ENCODE measurements at places on chromosomes 12 and 14. TPM values are rescaled to one million over a fixed set of nuclear protein-coding genes. Genes with fewer than 3 reads are reported as not detected.
A peak's percentile ranks its signal among the peaks of the same experiment; 100 is the strongest.

DNA sequence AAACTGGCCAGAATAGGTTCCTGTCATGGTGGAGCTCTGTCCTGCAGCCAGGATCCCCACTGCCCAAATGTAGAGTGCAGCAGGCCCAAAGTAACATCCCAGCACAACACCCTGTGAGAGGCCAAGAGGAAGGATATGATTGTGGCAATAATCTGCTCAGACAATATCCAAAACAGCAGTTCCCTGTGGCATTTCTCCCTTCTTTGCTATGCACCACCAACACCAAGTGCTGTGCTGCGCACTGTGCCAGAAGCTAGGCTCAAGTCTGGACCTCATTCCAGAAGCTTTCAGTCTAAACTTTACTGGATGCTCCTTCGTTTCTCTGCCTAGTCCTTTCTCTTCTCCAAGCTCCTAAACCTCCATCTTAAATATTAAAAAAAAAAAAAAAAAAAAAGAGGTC lies 33.4 kb downstream of the SLC11A2 start:
- peaks cover 28% of the 10 kb centered on the region for H3K36me3 ChIP-seq
- no peak overlapping the region for H3K4me3 ChIP-seq
- H3K4me1 ChIP-seq = no peaks in the 10 kb centered on the region
- no peak for DNase-seq

GRCh38 chr12:64759035-64759894 lies at the start of gene GNS:
Gene GNS (minus strand): TSS chr12:64759406. CDS start chr12:64759276, 130 bp downstream.
- no peaks in the 10 kb centered on the region for H3K36me3 ChIP-seq
- peaks cover 40% of the 10 kb centered on the region for H3K4me1 ChIP-seq
- peak within 1 kb of the TSS; percentile 82 for H3K4me3 ChIP-seq

DNA sequence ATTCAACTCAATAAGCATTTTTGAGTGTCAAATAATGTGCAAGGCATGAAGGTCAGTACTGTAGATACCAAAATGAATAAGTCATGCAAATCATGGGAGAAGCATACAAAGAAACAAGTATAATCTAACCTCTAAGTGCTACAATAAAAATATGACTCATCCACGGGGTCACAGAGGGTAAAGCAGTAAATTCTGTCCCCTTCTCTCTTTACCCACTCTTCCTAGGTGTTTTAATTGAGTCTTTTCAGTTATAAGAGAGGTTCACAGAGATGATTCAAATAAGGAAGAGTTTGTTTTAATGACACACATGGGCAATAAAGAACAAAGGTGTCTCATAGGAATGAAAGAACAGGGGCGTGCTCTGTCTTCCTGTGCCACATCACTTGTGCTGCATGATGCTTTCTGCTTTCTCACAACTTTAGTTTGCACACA lies 71.5 kb upstream of the DAAM1 start:
- H3K4me3 ChIP-seq = no peak overlapping the region
- H3K27ac ChIP-seq = no peak overlapping the region
- H3K4me1 ChIP-seq = no peaks in the 10 kb centered on the region
- DNase-seq = no peak

- no peaks in the 10 kb centered on the region for H3K27me3 ChIP-seq
- peak; percentile 3 for DNase-seq
- peaks cover 7% of the 10 kb centered on the region for H3K4me1 ChIP-seq
- H3K36me3 ChIP-seq = no peaks in the 10 kb centered on the region
These were observed 153.7 kb upstream of the SLC38A2 start for GRCh38 chr12:46526233-46526632.

DNA sequence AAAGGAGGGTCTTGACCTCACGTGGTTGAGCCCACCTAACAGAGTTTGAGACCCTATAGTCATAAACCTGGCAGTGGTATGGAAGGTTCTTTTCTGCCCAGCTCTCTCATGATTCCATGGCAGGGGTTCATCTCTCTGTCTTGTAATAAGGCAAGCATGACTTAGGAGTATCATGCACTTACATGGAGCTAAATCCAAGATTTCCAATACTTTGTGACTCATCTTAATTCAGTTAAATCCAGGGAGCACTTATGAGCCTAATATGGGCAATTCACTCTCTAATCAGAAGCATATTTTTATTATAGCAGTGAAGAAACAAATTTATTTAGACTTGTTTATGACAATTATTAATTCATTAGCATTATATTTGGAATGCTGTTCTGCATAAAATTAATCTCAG lies 131.8 kb upstream of the CPSF6 start:
- peak overlapping the region; percentile 53 for H3K27ac ChIP-seq
- H3K4me1 ChIP-seq = peaks cover 12% of the 10 kb centered on the region
- no peaks in the 10 kb centered on the region for H3K36me3 ChIP-seq

DNA sequence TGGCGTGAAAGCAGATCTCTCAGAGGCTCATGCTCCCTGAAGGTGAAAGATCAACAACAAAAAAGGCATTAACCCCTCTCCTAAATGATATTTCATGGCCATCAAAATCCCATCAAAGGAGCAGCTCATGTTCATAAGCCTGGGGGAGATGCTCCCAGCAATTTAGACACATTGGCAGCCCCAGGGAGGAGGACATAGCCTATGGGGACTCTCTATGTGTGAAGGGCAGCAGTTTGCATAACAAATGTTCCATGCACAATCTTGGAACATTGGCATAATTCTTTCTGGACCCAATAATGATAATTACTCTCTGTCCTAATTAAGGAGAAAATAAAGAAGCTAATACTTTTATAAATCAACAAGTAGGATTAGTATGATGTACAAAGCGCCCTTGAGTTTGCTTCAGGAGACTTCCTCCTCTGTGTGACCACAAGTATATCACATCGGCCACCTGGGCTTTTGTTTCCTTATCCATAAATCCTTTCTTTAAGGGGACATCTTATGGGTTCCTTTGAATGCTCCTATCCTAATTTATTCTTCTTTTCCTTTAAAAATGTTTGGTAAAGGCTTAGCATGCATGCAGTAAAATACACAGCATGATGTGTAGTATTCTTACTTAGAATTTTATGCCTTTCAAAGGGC lies 161.9 kb upstream of the PLEKHG7 start:
- H3K36me3 ChIP-seq = no peaks in the 10 kb centered on the region
- no peak overlapping the region for H3K4me3 ChIP-seq
- no peak overlapping the region for H3K27ac ChIP-seq
- peaks cover 23% of the 10 kb centered on the region for H3K4me1 ChIP-seq

DNA sequence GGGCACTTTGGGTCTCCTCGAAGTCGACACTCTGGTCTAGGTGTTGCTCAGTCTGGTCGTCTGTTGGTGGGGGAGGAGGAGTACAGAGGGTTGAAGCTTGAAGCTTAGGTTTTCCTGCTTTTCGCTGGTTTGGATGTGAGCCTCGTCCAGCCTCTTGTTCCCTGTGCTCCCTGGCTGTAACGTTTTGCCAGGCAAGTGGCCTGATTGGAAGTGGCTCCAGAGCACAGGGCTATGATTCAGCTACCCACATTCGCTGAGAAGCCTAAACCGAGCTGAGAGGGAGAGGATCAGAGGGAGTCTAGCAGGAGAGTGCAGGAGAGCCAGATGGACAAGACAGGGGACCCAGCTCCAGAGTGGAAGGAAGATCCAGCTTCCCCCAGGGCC lies 6.1 kb downstream of the HOXC10 start:
- H3K4me1 ChIP-seq = peaks cover 24% of the 10 kb centered on the region
- no peak for DNase-seq
- H3K27ac ChIP-seq = no peak overlapping the region
- H3K36me3 ChIP-seq = no peaks in the 10 kb centered on the region
- H3K4me3 ChIP-seq = no peak overlapping the region
- H3K27me3 ChIP-seq = peaks cover 81% of the 10 kb centered on the region

- no peaks in the 10 kb centered on the region for H3K36me3 ChIP-seq
- peaks cover 25% of the 10 kb centered on the region for H3K4me1 ChIP-seq
- H3K27ac ChIP-seq = peak overlapping the region; percentile 88
- no peaks in the 10 kb centered on the region for H3K27me3 ChIP-seq
- DNase-seq = peak; percentile 90
These were observed 1.1 kb upstream of the NFATC4 start for GRCh38 chr14:24366721-24367513.

- no peaks in the 10 kb centered on the region for H3K27me3 ChIP-seq
- H3K4me3 ChIP-seq = no peak overlapping the region
- H3K27ac ChIP-seq = no peak overlapping the region
- no peak for DNase-seq
These were observed 54.3 kb downstream of the ZFYVE26 start for GRCh38 chr14:67762051-67762450.

DNA sequence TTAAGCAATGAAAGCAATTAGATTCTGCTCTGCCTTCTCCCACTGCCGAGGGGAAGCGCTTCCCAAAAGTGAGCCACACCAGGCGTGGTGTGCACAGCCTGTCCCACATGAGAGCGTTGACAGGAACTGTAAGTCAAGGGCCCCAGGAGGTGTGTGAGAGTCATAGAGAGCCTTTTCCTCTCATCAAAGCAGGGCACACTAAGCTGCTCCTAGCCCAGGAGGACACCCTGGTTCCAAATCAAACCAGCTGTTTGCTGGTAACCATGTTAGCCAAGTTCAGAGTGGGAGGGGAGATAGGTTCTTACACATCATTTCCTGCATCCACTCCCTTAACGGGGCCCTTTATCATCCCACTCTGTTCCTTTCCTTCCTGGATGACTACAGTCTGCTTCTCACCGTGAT lies 98.3 kb downstream of the SPTSSA start:
- H3K36me3 ChIP-seq = no peaks in the 10 kb centered on the region
- H3K4me1 ChIP-seq = peaks cover 43% of the 10 kb centered on the region
- H3K27ac ChIP-seq = peak overlapping the region; percentile 17

DNA sequence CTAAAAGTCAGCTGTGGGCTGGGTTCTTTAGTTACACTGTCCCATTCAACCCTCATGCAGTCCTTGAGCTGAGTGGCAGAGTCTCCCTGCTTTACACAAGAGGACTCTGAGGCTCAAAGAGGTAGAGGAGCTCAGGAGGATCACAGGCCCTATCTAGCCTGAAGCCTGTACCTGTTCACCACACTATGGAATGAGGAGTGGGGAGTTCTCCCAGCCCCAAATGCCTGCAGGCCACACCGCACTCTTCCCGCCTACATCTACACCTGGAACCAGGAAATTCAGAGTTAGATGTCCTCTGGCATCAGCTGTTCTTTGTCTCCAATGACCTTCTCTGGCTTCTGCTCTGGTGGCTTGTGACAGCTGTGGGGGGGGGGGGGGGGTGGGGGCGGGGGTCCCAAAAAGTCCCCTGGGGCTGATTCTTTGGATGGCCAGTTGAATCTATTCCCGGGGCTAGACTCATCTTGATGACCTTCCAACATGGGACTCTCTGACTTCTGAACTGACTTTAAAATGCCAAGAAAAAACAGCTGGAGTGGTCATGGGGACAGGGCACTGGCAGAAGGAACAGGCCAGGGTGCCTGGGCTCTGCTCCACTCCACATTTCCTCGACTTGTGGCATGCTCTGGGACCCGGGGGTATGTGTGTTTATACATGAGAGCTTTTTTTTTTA lies 30.6 kb downstream of the RIN3 start:
- peaks cover 34% of the 10 kb centered on the region for H3K4me1 ChIP-seq
- H3K4me3 ChIP-seq = no peak overlapping the region
- H3K27me3 ChIP-seq = no peaks in the 10 kb centered on the region
- H3K36me3 ChIP-seq = no peaks in the 10 kb centered on the region
- no peak overlapping the region for H3K27ac ChIP-seq
- no peak for DNase-seq

GRCh38 chr14:100440758-100441203 lies 117.6 kb downstream of the SLC25A47 start:
- no peak overlapping the region for H3K4me3 ChIP-seq
- peaks cover 47% of the 10 kb centered on the region for H3K4me1 ChIP-seq
- H3K36me3 ChIP-seq = no peaks in the 10 kb centered on the region
- no peaks in the 10 kb centered on the region for H3K27me3 ChIP-seq

GRCh38 chr14:94405486-94405885 lies 17.1 kb upstream of the SERPINA1 start:
- no peak overlapping the region for H3K27ac ChIP-seq
- H3K4me3 ChIP-seq = no peak overlapping the region
- H3K27me3 ChIP-seq = no peaks in the 10 kb centered on the region
- H3K4me1 ChIP-seq = no peaks in the 10 kb centered on the region
- no peaks in the 10 kb centered on the region for H3K36me3 ChIP-seq

GRCh38 chr12:48482930-48483329 lies 632 bp downstream of the C12orf54 start:
- DNase-seq = no peak
- no peak overlapping the region for H3K4me3 ChIP-seq
- H3K4me1 ChIP-seq = no peaks in the 10 kb centered on the region
- no peaks in the 10 kb centered on the region for H3K36me3 ChIP-seq
- no peaks in the 10 kb centered on the region for H3K27me3 ChIP-seq

DNA sequence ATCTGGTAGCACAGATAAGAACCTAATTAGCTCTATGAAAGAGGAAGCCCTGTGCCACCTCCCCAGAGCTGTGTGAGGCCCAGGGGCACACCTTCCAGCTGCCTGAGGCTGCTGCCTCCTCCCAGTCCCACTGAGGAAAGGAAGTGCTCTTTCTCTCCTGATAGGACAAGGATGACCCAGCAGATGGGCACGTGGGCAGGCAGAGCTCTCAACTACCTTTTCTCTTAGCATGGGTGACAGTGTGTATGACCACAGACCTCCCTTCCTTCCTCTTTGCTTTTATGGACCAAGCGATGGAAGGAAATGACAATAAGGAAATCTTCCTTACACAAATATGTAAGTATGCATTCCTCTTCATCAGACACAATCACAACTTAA lies 127.6 kb upstream of the AMIGO2 start:
- peaks cover 9% of the 10 kb centered on the region for H3K4me1 ChIP-seq
- no peaks in the 10 kb centered on the region for H3K27me3 ChIP-seq
- H3K27ac ChIP-seq = peak overlapping the region; percentile 61
- H3K36me3 ChIP-seq = no peaks in the 10 kb centered on the region

DNA sequence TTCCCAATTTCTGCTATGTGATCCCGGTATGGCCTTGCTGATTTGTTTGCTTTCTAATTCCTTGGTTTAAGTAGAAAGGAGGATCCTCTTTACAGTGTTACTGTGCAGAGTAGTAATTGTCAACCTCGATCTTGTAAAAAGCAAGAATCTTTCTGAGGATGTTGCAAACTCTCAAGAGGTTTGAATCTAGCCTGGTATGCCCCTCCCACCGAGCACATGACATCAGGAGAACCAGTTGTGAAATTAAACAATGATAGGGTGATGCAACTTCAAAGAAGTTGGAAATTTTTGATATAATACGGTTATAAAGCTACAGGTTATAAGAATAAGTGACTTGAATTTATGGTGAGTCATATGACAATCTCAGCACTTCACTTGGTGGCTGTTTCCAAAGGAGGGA lies 35.0 kb upstream of the FUT8 start:
- no peaks in the 10 kb centered on the region for H3K27me3 ChIP-seq
- H3K4me3 ChIP-seq = no peak overlapping the region
- no peaks in the 10 kb centered on the region for H3K4me1 ChIP-seq

SLC8A3 gene
- 1.00 TPM for total RNA-seq

TAS2R42 gene
- total RNA-seq = not detected

DNAI7 gene
- total RNA-seq = 5.9 TPM

TTC6 gene
- total RNA-seq = 7.3 TPM

KLHL28 gene
- 3.7 TPM for total RNA-seq

KRT7 gene
- total RNA-seq = 1,143 TPM

AHNAK2 gene
- 12.6 TPM for total RNA-seq

VIPAS39 gene
- total RNA-seq = 19.2 TPM

C12orf54 gene
- not detected for total RNA-seq
